Effector CD4-positive, alpha-beta T cell (primary cell): ENCODE measurements at places on chromosomes 12 and 14.
A peak's percentile ranks its signal among the peaks of the same experiment; 100 is the strongest.

DNA sequence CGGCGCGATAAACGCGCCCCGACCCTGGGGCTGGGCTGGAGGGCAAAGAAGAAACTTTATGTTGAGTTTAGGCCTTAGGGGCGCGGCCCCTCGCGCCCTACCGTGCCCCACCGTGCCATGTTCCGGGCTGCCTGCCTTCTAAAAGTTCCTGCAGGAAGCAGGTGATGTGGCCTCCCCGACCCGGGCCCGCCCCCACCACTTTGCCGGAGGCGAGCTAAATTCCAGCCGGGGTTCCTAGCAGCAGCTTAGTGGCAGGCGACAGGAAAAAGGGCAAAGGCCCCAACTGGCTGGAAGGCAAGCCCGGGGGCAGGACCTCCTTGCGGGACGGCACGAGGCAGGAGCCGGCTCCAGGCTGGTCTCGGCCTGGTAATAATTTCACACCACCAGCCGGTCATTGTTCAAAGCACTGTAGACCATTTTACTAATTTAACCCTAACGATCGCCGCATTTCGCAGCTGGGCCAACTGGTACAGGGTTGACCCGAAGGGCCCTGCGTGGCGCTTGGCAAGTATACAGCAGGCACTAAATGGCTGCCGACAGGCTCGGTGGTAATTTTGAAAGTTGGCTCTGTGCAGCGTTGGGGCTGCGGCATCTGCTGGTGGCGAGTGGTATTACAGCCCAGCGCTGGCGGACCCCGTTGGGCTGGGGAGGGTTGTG is 895 bp upstream of the CCDC88C start:
- peak; percentile 75 for DNase-seq

GRCh38 chr12:105300883-105301282 is 29.6 kb upstream of the C12orf75 start:
- DNase-seq = no peak

DNA sequence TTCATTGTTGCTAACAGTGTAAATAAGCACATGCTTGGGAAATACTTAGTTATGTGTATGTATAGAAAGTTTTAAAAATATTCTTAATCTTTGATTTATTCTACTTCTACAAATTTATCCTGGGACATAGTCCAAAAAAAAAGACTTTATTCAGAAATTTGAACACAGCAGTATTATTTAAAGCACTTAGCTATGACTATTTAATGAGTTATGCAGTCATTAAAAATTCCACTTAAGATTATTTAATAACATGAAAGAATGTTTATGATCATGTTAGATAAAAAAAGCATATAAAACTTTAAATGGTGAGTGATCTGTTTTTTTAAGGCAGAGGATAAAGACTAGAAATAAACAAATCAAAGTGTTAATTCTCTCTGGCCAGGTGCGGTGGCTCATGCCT is 78.3 kb downstream of the BAZ1A start:
- no peak for DNase-seq

DNA sequence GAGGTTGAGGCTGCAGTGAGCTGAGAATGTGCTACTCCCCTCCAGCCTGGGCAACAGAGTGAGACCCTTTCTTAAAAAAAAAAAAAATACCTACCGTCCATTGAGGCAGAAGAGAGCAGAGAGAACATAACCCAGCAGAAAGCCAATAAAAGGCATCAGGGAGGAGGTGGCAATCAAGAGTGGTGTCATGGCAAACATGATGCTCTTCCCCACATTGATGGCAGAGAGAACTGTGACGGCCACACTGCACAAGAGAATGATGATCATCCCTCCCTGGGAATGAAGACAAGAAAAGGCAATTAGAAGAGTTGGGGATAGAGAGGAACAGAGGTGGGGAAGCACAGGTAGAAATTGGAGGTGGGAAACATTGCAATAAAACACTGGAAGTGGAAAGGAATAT is 12.1 kb downstream of the SRSF5 start:
- DNase-seq = no peak

GRCh38 chr14:60323199-60323896 is 74.3 kb downstream of the PPM1A start:
- no peak for DNase-seq

DNA sequence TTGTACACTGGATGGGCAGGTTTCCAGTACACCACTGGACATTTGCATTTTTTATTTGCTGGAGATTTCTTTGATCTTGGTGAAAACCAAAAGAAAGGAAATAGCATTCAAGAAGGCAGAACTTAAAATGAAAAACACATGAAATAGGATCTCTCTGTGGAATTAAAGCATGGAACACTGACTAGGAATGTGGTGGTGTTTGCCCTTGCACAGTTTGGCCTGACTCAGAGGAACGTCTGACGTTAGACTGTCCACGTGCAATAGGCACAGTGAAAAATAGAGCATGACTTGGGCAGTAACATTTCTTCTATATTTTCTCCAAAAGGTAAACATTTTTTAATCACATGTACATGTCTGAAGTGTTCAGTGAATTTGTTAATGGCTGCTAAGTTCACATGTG is 474.1 kb upstream of the PRICKLE1 start:
- no peak for DNase-seq

DNA sequence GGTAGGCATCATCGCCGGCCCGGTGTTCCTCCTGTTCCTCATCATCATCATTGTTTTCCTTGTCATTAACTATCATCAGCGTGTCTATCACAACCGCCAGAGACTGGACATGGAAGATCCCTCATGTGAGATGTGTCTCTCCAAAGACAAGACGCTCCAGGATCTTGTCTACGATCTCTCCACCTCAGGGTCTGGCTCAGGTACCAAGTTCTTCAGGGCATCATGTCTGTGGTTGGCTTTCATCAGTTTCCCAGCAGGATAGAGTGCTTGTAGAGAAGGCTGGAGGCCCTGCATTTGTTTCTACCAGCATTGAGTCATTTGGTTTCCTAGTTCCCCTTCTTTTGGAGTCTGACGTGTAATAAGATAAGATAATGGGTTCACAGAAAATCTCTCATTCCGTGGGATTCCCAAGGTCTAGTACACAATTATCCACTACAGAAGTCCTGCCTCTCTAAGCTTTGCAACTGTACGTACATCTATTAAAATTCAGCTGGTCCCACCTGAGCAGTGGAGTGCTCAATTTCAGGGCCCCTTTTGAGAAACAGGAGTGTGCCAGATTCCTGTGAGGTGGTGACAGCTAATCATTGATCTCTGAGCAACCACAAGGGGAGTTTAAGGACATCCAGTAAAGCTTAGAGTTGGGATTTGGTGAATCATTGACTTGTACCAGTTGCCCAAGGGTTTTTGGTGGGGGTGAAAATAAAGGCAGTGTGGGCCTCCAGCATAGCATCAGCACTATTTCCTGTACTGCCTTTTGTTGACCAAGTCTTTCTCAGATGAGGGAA is 25.1 kb downstream of the ACVR1B start:
- DNase-seq = no peak

- no peak for DNase-seq
Measured at GRCh38 chr12:46271863-46272262, 3.0 kb upstream of the SLC38A1 start.

GRCh38 chr12:105225505-105226015 is 10.4 kb downstream of the APPL2 start:
- no peak for DNase-seq

DNA sequence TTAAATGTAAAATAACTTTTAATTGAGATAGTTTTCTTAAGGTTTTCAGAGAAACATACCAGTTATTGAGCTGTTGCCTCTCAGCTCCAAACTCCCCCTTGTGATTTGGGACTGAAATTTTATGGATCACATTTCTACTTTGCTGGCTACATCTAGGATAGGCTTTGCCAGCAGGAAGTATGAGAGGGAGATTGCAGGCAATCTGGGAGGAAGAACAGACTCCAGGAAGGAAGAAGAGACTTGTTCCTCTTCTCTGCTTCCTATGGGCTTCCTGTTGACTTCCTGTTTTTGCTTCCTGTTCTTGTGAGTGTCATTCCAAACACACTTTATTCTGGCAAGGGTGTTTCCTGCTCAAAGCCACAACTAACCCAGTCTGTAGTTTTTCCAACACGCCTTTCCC is 312.9 kb downstream of the ITPR2 start:
- no peak for DNase-seq

GRCh38 chr14:68879841-68880575 is 87.1 kb upstream of the ZFP36L1 start:
- DNase-seq = no peak

DNA sequence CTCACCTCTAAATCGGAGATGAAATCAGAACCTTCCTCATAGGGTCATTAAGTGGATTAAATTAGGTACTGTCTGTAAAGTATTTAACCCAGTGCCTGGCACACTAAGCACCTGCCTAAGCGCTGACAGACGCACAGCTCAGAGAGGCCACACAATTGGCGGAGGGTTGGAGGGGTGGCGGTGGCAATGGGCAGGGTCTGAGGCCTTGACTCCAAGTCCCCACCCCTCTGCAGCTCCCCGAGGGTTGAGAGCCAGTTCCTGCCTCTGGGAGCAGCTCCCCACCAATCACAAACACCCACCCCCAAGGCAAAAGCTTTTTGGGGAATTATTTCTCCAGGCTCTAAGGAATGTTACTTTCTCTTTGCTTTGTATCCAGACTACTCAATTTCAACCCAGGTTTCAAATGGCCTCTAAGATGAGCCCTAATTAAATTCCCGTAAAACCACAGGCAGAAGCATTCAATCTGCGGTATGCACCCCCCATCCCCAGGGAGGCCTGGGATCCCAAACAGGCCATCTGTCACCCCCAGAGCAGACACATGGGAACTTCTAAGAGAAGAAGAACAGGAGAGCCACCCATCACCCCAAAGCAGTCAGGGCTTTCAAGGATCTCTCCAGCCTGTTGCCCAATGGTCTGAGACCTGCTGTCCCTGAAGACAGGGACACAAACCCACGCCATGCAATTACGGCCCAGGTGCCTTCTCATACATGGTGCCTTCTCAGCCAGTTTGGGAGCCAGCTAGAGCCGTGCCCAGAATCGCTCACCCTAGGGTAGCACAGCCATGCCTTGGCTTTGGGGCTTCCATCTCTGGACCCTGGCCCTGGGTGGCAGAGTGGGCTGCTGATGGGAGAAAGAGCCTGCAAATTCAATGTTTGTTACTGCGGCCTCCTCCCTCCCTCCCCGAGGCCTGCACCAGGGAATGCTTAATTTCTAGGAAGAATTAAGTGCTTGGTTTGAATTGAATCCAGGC is 66.1 kb downstream of the CHGA start:
- DNase-seq = no peak

GRCh38 chr12:119627019-119627643 is 33.6 kb downstream of the TMEM233 start:
- no peak for DNase-seq

GRCh38 chr12:3365463-3366411 is 125.3 kb upstream of the PRMT8 start:
- no peak for DNase-seq

GRCh38 chr12:90842477-90842876 is 112.5 kb downstream of the CCER1 start:
- no peak for DNase-seq

DNA sequence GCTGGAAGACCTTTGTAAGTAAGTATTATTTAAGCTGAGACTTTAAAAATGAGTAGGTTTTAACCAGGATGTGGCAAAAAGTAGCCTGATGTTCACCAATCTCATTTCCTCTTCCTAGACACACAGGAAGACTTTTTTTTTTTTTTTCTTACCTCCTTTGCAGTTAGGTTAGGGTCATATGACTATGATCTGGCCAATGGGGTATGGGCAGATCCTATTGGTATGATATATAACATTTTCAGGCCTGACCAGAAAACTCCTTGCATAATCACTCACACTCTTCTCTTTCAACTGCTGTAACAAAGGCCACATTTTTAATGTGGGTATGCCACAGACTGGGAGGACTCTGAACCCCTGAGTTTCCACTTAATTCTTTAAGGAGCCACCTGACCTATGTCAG is 2.7 kb upstream of the RPS6KA5 start:
- DNase-seq = peak; percentile 6

DNA sequence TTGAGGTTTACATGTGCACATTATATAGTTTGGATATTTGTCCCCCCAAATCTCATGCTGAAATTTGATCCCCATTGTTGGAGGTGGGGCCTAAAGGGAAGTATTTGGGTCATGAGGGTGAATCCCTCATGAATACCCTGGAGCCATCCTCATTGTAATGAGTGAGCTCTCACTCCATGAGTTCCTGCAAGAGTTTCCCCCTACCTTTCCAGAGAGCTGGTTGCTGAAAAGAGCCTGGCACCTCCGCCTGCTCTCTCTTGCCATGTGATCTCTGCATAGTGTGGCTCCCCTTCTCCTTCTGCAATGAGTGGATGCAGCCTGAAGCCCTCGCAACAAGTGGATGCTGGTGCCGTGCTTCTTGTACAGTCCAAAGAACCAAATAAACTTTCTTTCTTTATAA is 234.3 kb upstream of the DIO2 start:
- no peak for DNase-seq

DNA sequence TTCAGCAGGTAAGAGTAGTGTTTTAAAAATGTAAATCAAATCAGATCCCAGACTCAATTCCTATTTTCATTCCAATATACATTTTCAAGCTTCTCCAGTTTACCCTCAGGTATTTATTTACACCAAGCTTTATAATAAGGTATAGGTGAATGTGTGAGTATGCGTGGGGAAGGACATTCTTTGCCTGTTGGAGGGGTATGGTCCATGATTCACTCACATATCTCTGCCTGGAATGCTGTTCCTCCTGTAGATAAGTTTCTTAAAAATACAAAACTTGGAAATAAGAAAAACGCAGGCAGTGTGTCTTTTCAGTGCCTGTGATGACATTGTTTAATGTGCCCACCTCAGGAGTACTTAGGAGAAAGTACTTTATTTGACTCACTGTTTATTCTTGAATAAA is 118.6 kb downstream of the CCDC91 start:
- no peak for DNase-seq

- no peak for DNase-seq
Measured at GRCh38 chr14:54211551-54212308, 185.1 kb upstream of the CDKN3 start.

GRCh38 chr14:73712071-73712506 is 2.1 kb downstream of the PNMA1 start:
- DNase-seq = no peak

- DNase-seq = peak; percentile 15
Measured at GRCh38 chr12:123363740-123364531, 711 bp downstream of the SBNO1 start.

DNA sequence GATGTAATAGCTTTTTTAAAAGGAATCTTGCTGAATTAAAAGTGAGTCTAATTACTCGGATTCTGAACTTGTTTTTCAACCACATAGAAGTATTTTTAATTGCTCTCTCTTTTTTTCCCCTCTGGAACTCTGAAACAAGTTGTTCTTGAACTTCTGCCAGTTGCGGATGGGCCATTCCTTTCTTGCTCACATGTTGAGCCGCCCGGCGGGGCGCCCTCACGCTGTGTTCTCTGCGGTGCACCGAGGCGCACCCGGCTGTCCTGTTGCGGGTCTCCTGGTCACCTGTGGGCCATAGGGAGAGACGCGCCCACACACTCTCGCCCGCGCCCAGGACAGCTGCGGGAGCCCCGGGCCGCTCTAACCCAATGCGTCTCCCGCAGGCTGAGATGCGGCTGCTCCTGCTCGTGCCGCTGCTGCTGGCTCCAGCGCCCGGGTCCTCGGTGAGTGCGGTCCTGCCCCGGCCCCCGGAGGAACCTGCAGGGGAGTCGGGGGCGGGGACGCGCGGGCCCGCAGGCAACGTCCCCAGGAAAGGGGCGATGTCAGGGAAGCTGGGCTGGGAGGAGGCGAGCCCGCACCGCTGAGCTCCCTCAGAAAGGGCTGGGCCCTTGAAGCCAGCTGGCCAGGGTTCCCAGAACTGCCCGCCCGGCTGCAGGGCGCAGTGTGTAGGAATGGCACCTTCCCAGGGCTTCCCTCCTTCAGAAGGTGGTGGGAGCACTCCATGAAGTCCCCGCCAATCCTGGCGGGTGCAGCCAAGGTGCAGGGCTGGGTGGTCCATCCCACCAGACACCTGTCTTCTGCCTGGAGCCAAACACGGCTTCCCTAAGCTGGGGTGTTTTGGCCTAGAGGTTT is 2.3 kb downstream of the PAPLN start:
- DNase-seq = no peak
